ENCODE measurements at places on chromosomes 12 and 14.

DNA sequence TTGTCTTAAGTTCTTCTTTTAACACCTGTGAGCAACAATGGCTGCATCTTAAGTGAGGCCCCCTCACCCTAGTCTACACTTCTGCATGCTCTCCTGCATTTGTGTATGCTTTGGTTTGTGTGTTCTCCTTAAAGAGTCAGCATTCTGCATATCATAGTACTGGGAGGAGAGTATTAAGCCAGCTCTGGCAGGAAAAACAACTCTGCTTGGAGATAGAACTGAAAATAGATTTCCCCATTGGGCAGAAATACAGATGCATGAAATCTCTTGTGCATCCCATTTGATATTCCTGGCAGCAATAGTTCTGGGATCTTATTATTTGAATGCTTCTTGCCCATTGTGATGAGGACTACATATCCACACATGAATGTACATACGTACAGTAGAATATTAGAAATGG, 70.6 kb upstream of the PRICKLE1 start:
- DNase-seq: no peak

- DNase-seq: no peak
Measured at GRCh38 chr12:58819345-58819744, 101.0 kb downstream of the LRIG3 start.

- no peak for DNase-seq
Measured at GRCh38 chr12:51077930-51078329, 5.5 kb downstream of the CSRNP2 start.

DNA sequence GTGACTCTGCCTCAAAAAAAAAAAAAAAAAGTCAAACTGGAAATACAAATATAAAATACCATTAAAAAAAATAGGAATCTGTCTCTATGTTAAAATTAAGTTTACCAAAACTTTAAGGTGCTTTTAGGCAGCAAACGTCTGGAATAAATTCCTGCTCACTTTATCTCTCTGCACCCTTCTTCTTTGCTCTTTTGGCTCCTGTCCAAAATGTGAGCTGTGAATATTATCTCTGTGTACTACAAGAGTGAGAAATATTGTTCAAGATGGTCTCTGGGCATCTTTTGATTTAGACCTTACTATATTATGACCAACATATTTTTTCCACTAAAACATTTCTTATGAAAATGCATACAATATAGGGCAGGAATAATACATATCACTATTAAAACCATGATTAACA, 63.7 kb downstream of the PUS7L start:
- DNase-seq: no peak

DNA sequence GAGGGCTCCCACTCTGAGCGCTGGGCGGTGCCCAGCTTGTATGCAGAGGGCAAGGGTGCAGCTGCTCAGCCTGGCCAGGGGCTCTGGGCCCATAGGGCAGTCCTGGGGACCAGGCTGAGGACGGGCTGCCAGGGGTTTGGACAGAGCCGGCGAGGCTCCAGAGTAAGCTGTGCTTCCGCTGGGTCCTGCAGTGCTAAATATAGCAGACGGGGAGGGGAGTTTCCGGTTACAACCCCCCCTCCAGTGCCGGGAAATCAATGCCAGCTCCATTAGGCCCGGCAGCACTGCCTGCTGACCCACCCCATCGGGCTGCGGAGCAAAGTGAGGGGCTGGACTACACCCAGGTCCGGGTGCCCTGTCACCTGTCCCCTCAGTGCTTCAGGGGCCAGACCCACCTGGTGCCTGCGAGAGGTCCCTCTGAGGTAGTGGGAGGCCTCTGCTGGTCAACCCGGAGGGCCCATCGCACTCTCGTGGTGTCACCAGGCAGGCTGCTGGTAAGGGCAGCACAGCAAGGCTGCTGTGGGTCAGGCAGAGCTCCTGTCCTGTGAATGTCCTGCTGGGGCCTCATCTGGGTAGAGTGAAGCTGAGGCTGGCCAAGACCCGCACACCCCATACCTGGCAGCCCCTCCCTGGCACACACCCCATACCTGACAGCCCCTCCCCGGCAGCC, 2.6 kb upstream of the JAG2 start:
- DNase-seq: no peak

GRCh38 chr12:115172521-115172920, 488.5 kb upstream of the TBX3 start:
- no peak for DNase-seq

DNA sequence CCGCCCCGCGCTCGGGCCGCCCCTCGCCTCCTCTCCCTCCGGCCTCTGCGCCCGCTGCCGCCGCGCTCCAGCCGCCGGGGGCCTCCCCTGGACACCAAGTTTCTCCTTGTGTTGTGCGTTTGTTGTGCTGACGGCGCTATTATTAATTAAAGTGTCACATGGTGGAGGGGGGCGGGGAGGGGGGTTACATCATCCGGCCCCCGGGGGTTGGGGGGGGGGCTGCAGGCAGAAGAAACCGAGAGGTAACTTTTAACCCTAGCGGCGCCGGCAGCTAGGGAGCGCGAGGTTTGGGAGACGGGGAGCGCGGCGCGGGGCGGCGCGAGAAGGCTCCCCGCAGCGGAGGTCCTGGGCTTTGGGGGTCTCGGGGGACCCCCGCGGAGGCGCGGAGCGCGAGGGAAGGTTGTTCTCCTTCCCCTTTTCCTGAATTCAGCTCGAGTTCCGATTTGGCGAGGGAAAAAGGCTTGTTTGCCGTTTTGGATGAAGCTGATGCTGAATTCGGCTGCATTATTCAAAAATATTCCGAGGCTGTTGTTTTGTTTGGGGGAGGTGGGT, at the start of gene HRK:
TSS of gene HRK (minus strand) at position 117 of the 552 bp plus-strand sequence. CDS start 134 bp downstream, outside the sequence.
- no peak for DNase-seq

DNA sequence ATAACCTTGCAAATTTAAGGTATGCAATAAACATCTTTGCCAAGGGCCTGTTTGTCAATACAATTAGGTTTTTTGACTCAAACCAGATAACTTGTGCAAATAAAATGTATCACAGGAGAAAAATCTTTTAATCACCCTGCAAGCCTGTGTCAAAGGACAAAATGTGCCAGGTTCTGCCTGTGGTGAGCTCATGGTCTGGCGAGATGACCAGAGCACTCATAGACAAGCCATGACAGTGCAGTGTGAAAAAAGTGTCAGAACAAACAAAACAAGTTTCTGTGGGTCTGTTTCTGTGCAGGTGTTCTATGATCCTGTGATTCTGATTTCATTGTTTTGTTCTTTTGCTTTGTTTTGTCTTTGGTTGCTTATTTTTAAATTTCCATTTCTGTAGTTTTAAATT, 847.2 kb downstream of the VRK1 start:
- no peak for DNase-seq

DNA sequence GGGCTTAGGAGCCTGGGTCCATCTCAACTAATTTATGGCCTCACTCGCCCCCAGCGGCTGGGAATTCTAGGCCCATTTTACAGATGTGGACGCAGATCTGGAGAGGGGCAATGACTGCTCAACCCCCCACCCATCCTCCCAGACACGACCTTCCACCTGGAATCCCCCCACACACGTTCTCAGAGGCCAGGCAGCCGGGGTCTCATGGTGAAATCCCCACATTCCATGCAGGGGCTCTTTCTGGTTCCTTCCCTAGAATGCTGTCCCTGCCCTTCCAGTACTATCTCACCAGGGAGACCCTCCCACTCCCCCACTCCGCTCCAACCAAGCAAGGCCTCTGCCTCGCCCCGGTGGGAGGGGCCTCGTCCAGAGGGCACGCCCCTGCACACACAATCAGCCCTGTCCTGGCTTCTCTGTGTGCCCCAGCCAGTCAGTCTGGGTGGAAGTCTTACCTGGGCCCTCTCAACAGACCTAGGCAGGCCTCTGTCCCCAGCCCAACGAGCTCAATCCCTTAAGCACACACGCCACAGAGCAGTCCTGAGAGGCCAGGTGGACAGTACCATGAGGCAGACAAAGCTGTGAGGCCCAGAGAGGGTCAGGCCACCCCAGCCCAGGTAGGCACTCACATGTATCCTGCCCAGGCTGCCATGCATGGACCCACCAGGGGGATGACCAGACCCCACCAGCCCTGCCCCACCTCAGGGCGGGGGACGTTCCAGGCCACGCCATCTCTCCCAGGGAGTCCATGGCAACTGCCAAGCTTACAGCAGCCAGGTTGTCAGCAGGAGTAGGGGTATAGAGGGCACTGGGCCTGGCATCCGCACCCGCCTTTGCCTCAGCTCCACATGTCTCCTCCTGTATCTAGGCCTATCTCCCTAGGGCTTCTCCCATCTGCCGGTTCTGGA, 1.3 kb upstream of the ANKRD9 start:
- DNase-seq: no peak

DNA sequence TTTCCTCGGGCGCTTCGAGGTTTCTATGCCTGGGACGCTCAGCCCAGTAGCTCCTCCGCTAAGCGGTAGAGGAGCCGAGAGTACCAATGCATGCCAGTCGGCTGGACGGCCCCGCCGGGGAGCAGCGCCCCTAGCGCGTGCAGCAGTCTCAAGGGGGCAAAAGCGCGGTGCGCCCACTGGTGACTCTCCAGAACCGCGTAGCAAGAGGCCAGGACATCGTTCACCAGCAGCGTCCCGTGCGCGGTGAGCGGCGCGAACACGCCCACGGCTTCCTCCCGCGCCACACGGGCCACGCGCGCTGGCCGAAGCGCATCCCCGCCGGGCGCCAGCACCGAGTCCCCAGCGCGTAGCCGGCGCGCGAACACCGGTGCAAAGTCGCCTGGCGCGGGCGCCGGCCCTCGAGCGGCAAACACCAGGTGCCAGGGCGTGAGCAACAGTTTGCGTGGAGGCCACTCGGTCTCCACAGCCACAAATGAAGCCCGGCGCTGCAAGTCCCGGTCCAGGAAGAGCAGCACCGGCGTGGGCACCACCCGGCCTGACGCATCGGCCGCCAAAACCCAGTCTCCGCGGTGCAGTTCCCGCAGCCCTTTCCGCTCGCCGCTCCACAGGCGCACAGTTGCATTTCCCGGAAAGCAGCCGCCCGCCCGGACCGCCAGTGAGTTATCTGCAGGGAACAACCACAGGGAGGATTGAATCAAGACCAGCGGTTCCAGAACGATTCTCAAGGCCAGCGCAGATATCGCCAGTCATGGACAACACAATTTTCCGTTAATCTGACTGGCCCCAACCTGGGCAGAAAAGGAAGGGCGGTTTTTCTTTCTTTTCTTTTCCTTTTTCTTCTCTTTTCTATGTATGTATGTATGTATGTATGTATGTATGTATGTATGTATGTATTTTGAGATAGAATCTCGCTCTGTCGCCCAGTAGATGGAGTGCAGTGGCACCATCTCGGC, 4.5 kb downstream of the DHH start:
- no peak for DNase-seq

DNA sequence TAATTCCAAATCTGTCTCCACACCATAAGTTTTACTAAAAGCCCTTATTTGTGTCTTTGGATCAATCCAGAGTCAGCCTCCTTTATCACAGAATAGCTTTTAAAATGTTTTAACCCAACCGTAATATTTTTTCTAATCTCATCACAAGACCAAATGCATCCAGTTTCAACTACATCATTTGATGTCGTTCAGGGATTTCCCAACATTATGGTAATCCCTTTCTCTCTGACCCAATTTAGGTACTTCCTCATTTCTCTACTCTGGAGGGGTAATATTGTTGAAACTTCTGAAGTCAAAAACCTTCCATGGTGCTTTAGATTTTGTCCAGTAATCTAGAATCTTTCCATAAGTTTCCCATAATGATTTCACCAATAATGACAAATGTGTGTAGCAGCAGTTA, 596.8 kb downstream of the SOX5 start:
- DNase-seq: no peak

DNA sequence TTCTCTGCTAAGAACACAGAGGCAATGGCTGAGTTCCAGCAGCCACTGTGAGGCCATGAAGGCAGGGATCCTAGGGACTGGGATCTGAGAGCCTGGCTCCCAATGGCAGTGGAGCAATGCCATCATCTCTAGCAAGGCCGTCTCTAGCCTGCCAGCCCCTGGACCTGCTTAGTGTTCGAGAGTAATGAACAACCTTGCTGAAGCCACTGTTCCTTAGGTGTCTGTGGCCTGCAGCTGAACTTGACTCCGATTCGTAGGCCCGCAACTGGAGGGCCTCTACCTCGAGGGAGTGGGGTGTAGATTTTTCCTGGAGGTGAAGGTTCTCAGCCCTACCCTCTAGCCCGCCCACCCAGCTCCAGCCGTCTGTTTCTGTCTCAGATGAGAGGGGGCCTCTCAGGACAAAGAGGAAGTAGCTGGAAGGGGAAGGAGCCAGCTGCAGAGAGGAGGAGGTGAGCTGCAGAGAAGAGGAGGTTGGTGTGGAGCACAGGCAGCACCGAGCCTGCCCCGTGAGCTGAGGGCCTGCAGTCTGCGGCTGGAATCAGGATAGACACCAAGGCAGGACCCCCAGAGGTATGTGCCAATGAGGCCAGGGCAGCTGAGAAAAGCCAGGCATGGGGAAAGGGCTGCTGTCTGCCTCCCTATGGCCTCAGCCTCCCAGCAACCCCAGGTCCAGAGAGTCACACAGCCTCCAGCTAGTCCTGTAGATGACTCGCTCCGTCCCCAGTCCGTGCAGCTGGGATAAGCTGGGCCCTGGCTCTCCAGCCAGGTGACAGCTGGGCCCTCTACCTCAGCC, at the start of gene PLD4:
TSS of gene PLD4 (plus strand) at position 459 of the 793 bp plus-strand sequence. CDS start 2,262 bp downstream, outside the sequence.
- DNase-seq: no peak

GRCh38 chr14:60926002-60926401, 54.9 kb downstream of the TRMT5 start:
- DNase-seq: no peak

DNA sequence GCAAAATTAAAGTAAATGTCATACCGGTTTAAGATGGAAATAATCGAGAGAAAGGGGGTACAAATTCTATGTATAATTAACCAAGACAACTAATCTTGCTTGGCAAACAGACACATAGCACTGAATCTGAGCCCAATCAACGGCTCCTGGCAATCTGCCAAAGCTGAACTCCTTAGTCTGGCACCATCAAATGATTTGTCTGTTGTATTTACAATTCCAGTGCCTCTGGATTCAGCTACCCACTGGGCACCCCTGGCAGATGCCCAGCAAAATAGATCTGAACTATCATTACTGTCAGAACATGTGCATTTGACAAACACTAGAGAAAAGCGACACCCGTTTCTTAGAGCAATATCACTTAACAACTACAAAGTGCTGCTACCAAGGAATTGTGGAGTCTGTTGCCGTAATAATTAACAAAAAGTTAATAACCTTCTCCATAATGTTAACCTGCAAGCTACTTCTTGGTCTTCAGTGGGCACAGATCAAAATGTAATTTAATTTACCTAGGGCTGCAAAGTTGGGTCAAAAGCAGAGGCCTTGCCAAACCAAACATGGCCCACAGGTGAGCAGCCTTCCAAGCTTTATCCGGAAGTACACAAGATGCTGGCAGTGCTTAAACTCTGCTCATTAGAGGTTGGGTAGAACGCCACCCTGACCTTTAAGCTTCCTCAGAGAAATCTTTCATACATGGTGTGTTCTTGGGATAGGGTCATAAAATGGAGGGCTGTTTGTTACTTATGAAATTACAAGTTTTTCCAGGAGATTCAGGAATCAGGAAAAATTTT, 7.6 kb downstream of the EGLN3 start:
- no peak for DNase-seq

- no peak for DNase-seq
Measured at GRCh38 chr14:40003773-40004172, 571.5 kb upstream of the FBXO33 start.

DNA sequence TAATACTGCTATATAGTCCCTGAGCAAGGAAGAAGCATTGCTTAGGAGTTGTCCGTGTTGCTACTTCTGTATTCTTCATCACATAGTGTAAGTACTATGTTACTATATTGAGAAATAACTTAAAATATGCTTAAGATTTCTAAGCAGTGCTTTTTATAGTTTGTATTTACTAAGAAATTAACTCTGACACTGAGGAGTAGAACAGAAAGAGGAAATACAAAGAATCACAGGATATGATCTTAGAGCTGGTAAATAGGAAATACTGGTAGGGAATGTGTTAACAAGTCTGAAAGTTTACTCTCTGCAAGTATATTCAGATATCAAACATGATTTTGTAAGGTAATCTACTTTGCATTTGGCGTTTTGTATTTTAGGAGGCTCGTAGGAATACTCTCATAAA, 15.5 kb downstream of the XPOT start:
- no peak for DNase-seq
